NCI-H460 (cell line): ENCODE measurements at places on chromosomes 5 and 9.
A peak's percentile ranks its signal among the peaks of the same experiment; 100 is the strongest.

- DNase-seq: no peak
Observed at GRCh38 chr9:106893088-106893487, 30.1 kb downstream of the ZNF462 start.

DNA sequence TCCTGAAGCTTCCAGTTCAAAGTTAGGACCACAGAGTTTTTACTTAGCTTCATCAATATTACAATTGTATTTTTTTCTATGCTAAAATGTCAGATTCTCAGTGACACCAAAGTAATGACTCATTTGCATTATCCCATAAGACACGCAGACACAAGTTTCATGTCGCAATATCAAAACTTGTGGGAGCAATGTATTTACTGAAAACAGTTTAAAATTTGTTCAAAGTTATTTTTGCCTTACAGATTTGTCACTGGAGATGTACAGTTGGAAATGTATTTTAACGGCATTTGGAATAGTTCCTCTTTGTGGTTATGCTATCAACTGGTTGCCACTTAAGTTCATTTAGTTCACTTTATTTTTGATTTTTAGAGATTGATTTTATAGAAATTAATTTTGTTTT is 36.2 kb upstream of the DAP start:
- DNase-seq: no peak

- peak; percentile 36 for DNase-seq
Observed at GRCh38 chr5:60959156-60959555, 14.2 kb downstream of the NDUFAF2 start.

GRCh38 chr5:82656341-82656761 is 378.2 kb upstream of the RPS23 start:
- DNase-seq: no peak

- no peak for DNase-seq
Observed at GRCh38 chr5:55535199-55535905, 588 bp upstream of the PLPP1 start.

DNA sequence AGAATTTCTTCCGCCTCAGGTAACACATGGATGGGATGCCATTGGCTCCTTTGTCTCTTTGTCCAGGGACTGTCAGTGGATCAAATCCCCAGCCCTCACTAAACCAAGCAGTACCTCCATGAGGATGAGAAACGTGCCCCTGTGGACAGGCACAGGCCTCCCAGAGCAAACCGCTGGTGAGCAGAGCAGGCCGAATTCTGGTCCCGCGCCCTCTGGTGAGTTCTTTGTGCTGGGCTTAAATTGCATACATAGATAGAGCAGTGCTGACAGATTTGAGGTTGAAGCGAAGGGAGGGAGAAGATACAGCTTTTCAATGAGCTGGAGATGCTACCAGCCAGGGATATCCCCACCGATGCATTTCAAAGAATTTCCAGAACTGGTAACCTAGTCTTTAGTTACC is 143.8 kb downstream of the HSD17B3 start:
- no peak for DNase-seq

DNA sequence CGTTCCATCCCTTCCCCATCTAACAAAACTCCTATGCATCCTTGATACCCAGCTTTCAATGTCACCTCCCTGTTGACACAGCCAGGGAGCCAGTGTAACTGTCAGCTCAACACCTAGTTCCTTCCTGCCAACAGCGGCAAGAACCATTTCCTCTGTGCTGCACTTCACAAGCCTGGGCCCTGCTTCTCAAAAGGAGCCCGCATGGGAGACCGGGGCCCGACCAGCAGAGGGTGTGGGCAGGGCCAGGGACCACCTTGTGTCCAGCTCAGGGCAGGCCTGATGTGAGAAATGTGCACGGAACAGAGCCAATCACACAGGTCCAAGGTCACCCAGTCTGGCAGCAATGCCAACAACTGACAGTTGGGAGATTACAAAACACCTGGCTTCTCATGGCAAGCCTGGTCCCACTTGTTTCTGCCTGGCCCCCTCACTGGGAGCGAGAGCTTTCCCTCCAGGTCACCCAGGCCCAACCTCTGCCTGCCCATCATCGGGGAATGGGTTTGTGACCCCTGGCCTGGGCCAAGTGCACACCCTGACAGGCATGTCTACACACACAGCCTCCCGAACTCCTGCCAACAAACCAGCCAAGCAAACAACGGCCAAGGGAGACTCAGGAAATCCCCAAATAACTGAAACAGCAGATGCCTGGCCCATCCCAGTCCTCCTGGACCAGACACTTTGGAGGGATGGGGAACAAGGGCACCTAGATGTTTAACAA is 3.1 kb downstream of the RNF44 start:
- no peak for DNase-seq

DNA sequence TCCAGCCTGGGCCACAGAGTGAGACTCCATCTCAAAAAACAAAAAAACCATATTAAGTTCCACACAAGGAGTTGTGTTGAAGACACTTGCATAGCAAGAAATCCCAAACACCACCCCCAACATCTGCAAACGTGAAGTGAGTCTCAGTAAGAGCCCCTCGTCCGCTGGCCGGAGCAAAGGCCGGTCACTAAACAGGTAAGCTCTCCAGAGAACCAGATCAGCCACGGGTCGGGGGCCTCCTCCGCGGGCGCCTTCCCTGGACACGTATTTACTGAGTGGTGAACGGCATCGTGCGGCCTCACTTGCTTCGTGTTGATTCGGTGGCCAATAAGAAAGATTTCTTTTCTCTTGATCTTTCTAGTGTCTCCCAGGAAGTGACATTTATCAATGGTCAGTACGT is 93.6 kb downstream of the MRPL36 start:
- DNase-seq: no peak

DNA sequence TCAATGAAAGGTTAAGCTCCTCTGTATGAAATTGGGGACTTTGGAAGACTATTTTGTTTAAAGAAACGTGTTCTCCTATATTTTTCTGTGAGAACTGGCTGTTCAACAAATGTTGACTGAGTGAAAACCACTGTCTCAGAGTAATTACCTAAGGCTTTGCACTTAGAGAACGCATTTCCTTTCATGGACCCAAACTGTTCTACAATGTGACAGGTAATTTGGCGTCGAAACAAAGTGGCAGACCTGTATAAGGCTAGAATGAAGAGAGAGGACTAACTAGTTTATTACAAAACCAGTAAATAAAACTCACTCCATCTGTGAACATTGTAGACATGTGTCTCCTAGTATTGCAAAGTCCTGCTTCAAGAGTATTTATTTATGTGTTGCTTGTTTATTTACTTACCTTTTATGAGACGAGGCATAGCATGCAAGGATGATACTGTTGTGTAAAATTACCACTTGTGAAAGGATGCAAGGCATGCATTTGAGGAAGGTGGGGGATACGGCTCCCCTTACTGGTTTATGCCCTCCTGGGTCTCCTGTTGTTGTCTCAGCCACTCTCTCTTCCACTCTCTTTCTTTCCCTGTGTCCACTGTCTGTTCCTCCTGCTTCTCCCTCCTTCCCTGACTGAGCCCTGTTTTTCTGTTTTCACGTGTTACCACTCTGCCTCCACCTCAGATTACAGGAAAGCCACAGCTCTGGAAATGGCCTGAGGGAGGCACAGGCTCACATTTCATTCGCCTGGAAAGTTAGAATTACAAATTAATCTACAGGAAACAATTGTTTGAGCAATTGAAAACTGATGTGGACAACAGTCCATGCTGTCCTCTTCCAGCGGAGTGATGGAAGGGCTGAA is 444.0 kb upstream of the ZNF608 start:
- no peak for DNase-seq

DNA sequence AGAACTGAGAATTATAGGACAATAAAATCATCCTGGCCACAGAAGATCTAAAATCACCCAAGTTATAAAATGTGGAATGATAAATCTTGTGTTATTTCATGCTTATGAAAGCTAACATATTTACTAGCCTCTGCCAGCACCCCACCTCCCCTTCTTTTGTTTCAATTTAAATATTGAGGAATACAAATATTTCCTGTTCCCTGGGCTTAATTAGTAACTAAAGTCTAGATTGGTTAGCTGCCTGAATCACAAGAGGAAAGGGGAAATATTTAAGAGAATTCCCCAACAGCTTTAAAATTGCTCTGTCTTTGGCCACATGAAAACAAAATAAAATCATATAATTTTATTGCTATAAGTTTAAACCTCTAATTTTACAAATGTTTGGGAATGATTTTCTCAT is 287.0 kb downstream of the PRELID2 start:
- no peak for DNase-seq

DNA sequence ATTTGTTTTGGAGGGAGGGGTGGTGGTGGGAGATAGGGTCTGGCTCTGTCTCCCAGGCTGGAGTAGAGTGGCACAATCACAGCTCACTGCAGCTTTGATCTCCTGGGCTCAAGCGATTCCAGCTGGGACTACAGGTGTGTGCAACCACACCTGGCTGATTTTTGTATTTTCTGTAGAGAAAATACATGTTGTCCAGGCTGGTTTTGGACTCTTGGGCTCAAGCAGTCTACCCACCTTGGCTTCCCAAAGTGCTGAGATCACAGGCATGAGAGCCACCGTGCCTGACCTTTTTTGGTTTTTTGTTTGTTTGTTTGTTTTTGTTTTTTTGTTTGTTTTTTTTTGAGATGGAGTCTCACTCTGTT is 15.4 kb downstream of the STXBP1 start:
- no peak for DNase-seq

- no peak for DNase-seq
Observed at GRCh38 chr9:129164246-129164930, 13.7 kb downstream of the IER5L start.

DNA sequence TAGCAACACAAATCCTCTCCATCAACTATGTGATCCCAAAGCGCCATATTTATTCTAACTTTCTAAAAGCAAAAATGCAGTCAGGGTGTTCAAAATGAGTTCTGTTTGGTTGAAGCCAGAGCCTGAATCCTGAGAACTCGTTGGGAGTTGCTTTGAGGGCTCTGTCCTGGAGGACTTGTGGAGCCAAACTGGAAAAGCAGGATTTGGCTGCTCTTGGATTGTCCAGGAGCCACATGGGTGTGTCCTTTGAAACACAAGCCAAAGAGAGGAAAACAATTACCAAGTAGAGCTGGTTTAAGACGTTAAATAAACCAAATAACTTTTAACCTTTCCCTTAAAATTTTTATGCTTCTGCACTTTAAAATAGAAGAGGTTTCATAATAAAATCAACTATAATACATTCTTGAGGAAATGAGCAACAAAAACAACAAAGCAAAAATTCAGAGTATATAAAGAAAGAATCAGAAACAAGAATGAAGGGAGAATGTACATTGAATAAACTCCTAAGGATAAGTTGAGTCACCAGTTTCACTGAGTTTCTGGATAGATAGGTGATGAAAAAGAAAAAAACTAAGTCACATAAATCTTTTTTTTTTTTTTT is 13.5 kb downstream of the C5orf46 start:
- no peak for DNase-seq

- DNase-seq: no peak
Observed at GRCh38 chr5:88203981-88204750, 64.5 kb downstream of the TMEM161B start.
